A375 (cell line): ENCODE measurements at places on chromosomes 1 and 21. TPM values are rescaled to one million over a fixed set of nuclear protein-coding genes. Genes with fewer than 3 reads are reported as not detected.

Gene CNIH3
- total RNA-seq = 4.4 and 11.2 TPM in 2 replicates

Gene KDM5B
- total RNA-seq = 65.3 and 68.1 TPM in 2 replicates

Gene DMRTA2
- 0.11 and 0.24 TPM in 2 replicates for total RNA-seq

Gene SYTL1
- total RNA-seq = 3.1 and 4.5 TPM in 2 replicates

Gene KLF18
- not detected in 2 replicates for total RNA-seq

Gene S100A7
- not detected in 2 replicates for total RNA-seq

Gene PEX19
- total RNA-seq = 43.5 and 76.4 TPM in 2 replicates

Gene CFHR3
- total RNA-seq = 0.19 and 0.93 TPM in 2 replicates

Gene MROH7
- total RNA-seq = not detected in 2 replicates

Gene PTAFR
- 0.16 TPM in 1 of 2 replicates, not detected in the other for total RNA-seq

Gene LRRC39
- 0.87 and 1.8 TPM in 2 replicates for total RNA-seq

Gene PRAMEF9
- total RNA-seq = not detected in 2 replicates

Gene TGFBR3
- total RNA-seq = 0.56 and 0.72 TPM in 2 replicates

Gene GBP4
- not detected in 2 replicates for total RNA-seq

Gene RNF223
- 0.56 TPM in 1 of 2 replicates, not detected in the other for total RNA-seq

Gene HSD3B1
- total RNA-seq = not detected in 2 replicates

Gene XKR8
- total RNA-seq = not detected in 2 replicates

Gene CD1B
- not detected in 2 replicates for total RNA-seq

Gene CLIC6
- not detected in 2 replicates for total RNA-seq

Gene ANXA9
- 2.4 and 2.7 TPM in 2 replicates for total RNA-seq

Gene PPIAL4G
- total RNA-seq = not detected in 2 replicates

Gene KMO
- 1.2 TPM in 1 of 2 replicates, not detected in the other for total RNA-seq

Gene EPHX1
- 16.7 and 19.0 TPM in 2 replicates for total RNA-seq

Gene FMN2
- 2.5 and 2.6 TPM in 2 replicates for total RNA-seq

Gene SAMD11
- total RNA-seq = 4.6 and 7.6 TPM in 2 replicates

Gene LCE3D
- total RNA-seq = not detected in 2 replicates

Gene COL16A1
- 53.0 and 59.6 TPM in 2 replicates for total RNA-seq

Gene LAMC2
- total RNA-seq = 2.1 and 4.1 TPM in 2 replicates

Gene FBLIM1
- 3.1 and 4.5 TPM in 2 replicates for total RNA-seq

Gene RNU1-3
- total RNA-seq = under 0.01 TPM in 2 replicates

Gene HSD11B1
- not detected in 2 replicates for total RNA-seq

Gene CD34
- total RNA-seq = 0.19 TPM in 1 of 2 replicates, not detected in the other

Gene DIRAS3
- 0.27 and 1.6 TPM in 2 replicates for total RNA-seq

Gene CDK11B
- 21.3 and 22.3 TPM in 2 replicates for total RNA-seq

Gene RNF115
- 13.4 and 14.5 TPM in 2 replicates for total RNA-seq

Gene CHD5
- total RNA-seq = 0.24 and 0.38 TPM in 2 replicates
